CD14-positive monocyte (primary cell): ENCODE measurements at places on chromosomes 5 and 9.

- no peak for DNase-seq
These were observed 878 bp upstream of the HMCN2 start for GRCh38 chr9:130264414-130265350.

DNA sequence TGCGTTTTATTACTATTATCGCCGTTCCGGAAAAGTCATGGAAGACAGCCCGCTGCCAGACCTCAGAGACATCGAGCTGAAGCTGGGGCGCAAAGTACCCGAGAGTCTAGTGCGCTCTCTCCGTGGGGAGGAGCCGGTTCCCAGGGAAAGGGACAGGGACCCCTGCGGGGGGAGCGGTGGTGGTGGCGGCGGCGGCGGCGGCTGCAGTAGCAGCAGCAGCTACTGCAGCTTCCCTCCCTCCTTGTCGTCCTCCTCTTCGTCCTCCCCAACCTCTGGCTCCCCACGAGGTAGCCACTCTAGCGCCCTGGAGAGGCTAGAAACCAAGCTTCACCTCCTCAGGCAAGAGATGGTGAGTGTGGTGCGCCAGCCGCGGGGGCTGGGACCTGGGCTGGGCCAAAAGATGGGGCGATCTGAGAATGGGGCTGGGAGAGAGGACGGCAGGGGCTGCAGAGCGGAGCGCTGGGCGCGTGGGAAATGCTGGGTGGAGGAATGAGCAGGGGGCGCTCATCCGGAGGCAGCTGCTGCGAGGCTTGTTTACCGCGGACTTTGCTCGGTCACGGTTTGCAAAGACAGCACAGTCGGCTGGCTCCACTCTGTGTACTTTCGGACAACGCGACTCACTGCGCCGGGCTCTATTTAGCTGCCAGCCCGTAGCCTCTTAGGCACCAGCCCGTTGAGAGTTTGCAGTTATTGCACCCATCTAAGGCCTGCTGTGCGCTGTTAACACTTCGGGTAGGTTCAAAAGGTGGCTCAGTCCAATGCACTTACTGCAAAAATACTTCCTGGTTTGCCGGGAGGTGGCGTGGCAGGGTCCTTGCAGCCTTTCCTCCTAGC, 1.1 kb downstream of the LURAP1L start:
- no peak for DNase-seq

DNA sequence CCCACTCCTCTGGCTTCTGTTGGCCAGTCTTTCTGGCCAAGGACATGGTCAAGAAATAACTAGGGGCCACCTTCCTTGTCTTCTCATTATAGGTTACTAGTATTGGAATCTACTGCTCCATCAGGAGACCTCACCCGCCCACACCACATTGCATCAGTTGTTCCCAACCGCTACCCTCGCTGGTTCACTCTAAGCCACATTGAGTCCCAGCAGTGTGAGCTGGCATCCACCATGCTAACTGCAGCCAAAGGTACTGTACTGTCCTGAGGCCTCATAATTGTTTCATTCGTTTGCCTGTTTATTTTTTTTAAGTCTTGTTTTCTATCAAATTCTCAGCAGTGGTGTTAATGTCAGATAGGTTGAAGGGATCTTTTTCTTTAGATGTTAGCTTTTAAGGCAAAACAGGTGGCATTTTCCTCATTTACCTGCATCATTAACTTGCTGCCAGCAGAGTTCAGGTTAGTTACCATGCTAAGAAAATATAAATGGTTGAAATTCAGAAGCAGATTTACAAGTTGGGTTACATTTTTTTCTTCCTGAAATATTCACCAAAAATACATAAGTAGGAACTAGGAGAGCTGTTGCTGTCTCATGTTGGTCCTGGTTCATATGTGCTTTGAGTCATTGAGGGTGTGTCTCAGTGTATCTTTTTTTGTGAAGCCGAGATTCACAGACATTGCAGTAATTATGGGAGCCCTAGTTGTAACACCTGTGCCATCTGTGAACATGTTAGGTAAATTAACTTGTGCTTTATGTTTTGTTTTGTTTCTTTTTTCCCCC, 206.9 kb downstream of the ZSWIM6 start:
- DNase-seq: no peak

- DNase-seq: no peak
These were observed 251.2 kb upstream of the IRX4 start for GRCh38 chr5:2133936-2134335.

- no peak for DNase-seq
These were observed 1188.0 kb upstream of the CDH9 start for GRCh38 chr5:28226407-28226806.

DNA sequence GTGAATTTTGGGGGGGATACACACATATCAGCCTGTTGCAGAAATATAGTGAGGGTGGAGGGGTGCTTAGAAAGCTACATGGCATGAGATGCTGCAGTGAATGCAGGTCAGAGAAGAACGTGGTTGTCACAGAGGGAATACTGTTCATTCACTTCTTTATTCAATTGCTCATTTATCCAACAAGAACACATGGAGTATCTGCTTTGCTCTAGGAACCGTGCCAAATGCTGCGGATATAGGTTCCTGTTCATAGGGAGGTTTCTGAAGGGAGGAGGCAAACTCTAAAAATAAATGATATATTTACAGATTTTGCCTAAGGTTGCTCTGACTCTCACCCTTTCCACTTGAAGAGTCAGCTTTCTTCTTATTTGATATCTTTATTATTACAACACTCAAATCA, 444.3 kb upstream of the CLINT1 start:
- no peak for DNase-seq

DNA sequence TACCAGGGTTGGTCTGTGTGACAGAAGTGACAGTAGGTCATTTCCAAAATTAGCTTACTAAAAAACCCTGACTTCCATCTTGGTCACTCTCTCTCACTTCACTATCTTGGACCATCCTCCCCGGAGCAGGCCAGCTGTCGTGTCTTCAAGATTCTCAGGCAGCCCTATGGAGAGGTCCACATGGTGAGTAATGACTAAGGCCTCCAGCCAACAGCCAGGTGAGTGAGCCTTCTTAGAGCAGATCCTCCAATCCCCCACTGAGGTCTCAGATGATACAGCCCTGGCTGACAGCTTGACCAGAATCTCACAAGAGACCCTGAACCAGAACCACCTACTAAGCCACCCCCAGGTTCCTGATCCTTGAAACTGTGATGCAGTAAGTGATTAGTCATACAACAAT, 92.0 kb downstream of the DCP2 start:
- no peak for DNase-seq

DNA sequence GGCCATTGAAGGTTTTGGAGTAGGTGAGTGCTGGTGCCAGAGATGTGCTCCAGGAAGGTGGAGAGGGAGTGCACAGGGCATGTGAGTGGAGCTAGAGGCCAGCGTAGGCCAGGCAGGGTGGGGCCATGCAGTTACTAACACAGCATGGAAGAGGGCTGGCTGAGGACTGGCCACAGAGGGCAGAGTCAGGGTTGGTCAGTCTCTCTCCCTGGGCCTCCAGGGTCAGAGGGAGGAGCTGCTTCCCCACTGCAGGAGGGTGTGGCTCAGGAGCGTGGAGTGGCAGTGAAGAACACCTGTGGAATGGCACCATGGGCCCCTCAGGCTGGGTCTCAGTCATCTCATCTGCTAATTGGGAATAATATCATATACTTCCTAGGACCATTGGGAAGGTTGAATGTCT, 167.7 kb downstream of the MACROH2A1 start:
- no peak for DNase-seq

GRCh38 chr9:81575956-81576355, 113.4 kb downstream of the TLE1 start:
- no peak for DNase-seq

- DNase-seq: no peak
These were observed 11.7 kb upstream of the EXOSC2 start for GRCh38 chr9:130681769-130682420.

- no peak for DNase-seq
These were observed 149.6 kb downstream of the ZNF608 start for GRCh38 chr5:124596595-124597421.

GRCh38 chr5:10632110-10632761, 68.4 kb downstream of the ANKRD33B start:
- DNase-seq: peak; percentile 98

DNA sequence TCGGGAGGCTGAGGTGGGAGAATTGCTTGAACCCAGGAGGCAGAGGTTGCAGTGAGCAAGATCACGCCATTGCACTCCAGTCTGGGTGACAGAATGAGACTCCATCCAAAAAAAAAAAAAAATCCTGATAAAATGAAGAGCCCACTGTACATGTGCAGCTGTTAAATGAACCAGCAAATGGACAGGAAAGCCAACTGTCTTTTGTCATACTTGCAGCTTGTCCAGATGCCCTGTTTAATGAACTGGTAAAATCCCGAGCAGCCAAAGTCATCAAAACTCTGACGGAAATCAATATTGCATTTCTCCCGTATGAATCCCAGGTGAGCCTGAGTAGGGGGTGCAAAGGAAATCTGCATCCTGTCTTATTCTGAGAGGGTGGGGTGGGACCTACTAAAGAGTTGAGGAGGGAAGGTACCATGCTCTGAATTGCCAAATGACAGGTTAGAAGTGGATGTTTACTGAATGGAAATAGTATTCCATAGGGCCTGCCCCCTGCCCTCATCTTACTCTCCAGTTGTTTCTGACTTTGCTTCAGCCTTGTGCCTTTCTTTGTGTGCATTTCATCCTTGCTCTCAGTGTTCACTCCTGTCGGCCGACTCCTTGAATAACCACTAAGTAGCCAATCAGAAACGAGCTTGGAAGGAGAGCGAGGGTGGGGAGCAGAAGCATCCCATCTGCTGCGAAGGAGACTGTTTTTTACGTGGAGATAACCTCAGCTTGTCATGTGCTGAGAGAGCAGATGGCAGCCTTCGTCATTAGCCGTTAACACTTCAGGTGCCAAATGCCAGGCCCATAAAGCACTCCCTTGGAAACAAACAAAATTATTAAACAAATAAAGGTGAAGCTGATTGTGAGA, 45.7 kb upstream of the CFAP157 start:
- DNase-seq: no peak

DNA sequence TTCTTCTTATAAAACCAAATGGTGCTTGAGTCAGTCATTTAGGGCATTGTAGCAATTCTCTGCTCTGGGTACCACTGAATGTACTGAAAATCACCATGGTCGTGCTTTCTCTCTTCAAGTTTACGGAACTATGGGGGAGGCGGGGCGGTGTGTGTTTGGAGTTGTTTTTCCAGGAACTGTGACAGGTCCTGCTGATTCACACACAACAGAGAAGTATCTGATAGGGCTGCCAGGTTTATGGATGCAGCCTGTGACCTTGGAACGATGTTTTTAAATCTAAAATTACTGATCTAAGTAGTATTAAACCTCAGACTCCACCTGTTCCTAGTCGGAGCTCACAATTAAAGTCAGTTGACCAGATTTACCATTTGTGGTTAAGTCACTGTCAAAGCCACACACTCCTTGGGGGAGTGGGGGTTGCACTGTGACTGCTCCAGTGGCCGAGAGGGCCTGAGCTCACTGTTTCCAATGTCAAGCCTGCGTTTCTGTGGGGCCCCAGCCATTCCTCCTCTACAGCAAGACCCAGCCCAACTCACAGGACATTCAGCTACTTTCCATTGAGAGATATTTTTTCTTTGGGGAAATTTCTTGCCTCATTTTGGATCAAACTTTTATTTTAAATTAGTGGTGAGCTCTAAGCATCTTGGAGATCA, 44.4 kb downstream of the GADD45G start:
- DNase-seq: no peak

- DNase-seq: no peak
These were observed 869.6 kb downstream of the MAT2B start for GRCh38 chr5:164375051-164375450.

- peak; percentile 22 for DNase-seq
These were observed 75.6 kb upstream of the PRSS3 start for GRCh38 chr9:33719581-33720374.

DNA sequence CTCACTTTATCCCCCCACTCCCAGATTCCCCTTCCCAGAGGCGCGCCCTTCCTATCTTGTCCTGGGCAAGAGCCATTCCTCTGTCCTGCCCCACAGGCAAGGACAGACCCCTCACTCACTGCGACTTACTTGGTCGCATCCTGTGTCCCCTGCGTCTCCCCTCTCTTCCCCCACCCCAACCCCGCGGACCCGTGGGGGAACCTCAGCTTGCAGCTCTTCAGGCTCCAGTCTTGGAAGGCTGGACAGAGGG, 542 bp downstream of the GGTA1 start:
- DNase-seq: no peak

GRCh38 chr9:127356906-127357305, 40.1 kb upstream of the SLC2A8 start:
- no peak for DNase-seq

DNA sequence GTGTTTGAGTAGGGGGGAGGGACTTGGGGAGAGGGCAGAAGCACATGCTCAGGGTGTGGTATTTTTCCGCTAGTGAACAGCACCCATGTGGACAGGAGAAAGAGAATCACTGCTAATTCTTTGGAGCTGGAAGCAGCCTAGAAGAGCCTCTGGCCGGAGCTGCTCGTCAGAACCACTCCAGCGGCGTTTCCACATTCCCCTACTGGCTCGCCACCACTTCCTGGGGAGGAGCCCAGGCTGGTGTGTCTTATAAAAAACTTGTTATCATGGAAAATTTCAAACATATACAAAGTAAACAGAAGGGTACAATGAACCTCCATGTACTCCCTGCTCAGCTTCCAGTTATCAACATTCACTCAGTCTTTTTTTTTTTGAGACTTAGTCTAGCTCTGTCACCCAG, 26.7 kb downstream of the LHX2 start:
- DNase-seq: no peak

GRCh38 chr5:34606101-34606500, 50.0 kb upstream of the RAI14 start:
- DNase-seq: no peak

DNA sequence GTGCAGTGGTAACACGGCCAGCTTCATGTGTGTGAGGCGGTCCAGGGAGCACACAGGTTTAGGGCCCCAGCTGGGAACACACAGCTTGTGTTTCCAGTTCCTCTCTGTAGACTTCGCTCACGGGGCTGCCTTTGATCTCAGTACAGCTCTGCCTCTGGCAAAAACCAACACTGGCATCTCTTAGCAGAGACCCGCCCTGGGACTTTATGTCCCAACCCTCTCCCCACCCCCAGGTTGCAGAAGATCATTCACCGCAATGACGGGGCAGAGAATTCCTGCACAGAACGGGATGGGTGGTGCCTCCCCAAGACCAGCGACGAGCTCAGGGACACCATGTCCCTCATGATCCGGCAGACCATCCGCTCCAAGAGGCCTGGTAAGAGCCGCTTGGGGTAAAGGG, 5.2 kb upstream of the CEL start:
- no peak for DNase-seq

DNA sequence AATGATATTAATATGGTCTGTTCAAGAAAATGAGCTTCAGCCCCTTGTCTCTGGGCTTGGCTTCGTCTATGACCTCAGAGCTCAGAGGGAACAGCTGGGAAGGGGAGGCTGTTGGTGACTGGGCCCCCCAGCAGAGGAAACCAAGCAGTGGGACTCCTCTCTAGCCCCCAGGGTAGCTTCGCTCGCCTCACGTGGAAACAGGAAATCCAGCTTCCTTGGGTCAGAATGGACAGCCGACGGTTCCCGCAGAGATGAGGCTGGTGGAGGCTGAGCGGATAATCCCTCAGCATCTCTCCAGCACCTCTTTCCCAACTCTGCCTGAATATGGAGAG, 37.2 kb upstream of the ICE1 start:
- no peak for DNase-seq

DNA sequence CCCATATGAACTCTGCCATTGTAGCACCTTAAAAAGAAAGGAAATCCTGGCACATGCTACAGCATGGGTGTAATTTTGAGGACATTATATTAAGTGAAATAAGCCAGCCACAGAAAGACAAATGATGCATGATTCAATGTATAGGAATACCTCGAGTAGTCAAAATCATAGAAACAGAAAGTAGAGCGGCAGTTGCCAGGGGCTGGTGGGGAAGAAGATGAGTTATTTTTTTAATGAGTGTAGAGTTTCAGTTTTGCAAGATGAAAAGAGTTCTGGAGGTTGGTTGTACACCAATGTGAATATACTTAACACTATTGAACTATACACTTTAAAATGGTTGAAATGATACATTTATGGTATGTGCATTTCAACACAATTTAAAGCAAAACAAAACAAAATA, 133.0 kb downstream of the ZDHHC21 start:
- DNase-seq: no peak
